Globus pallidus (tissue), 1 donor: ENCODE measurements at places on chromosomes 4 and X.

DNA sequence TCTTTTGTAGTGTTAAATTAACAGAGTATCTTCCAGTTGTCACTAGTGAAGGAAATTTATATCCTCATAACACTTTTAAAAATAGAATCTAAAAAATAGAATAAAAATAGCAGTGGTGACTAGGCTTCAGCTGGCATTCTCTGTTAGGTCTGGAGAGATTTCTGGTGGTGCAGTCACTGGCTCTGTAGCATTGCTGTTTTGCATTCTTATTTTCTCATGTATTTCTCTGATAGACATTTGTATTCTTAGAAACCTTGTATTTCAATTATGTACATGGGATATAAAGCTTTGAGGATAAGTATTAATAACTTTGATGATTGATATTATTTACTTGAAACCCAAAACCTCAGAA is 87.6 kb downstream of the TMEM131L start:
- DNase-seq = no peak

- DNase-seq = no peak
These were observed 87.4 kb downstream of the FAM9B start for GRCh38 chrX:8946563-8946962.

DNA sequence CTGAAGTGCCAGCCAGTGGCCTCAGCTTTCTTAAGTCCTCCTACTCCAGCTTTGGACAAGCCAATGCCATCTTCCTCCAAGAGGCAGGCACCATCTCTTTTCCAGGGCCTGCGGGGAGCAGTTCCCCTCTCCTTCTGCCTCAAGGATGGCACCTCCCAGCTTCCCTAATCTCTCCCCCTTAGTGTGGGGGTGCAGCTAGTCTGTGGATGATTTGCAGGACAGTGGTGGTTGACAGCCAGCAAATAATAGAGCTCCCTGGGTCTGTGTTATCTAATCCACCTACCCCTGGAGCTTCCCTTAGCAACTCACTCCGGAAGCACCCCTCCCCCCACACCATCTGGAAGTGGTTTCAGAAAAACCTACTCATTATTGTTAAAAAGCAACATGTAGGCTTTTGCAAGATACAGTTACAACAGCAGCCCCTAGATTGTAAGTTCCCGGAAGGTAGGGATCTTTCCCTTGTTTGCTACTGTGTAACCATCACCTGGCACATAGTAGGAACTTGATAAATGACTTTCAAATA is 247.1 kb downstream of the BCOR start:
- no peak for DNase-seq

DNA sequence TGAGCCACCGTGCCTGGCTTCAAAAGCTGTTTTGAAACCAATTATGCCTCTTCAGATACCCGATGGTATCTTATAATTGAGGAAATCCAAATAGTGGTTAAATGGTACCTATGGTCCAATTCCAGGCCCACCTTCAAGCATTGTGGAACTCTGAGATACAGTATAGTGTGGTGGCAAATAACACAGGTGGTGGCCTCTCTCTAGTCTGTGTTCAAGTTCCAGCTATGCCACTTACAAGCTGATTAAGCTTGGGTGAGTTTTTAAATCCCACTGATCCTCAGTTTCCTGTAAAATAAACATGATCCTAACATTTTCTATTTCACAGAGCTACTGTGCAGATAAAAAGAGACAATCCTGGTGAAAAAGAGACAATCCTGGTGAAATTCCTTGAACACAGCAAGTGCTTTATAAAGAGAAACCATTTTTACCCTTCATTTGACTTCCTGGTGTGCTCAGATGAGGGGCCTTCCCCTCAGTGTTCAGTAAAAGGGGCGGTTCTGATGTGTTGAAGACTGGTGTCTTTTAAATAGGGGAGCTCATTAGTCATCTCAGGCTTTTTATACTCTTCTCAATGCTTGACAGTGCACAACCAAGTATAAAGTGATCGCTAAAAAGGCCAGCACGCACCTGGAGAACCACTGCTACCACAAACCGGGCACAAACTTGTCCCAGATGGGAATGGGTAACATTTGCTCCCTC is 30.8 kb upstream of the CD40LG start:
- DNase-seq = no peak

DNA sequence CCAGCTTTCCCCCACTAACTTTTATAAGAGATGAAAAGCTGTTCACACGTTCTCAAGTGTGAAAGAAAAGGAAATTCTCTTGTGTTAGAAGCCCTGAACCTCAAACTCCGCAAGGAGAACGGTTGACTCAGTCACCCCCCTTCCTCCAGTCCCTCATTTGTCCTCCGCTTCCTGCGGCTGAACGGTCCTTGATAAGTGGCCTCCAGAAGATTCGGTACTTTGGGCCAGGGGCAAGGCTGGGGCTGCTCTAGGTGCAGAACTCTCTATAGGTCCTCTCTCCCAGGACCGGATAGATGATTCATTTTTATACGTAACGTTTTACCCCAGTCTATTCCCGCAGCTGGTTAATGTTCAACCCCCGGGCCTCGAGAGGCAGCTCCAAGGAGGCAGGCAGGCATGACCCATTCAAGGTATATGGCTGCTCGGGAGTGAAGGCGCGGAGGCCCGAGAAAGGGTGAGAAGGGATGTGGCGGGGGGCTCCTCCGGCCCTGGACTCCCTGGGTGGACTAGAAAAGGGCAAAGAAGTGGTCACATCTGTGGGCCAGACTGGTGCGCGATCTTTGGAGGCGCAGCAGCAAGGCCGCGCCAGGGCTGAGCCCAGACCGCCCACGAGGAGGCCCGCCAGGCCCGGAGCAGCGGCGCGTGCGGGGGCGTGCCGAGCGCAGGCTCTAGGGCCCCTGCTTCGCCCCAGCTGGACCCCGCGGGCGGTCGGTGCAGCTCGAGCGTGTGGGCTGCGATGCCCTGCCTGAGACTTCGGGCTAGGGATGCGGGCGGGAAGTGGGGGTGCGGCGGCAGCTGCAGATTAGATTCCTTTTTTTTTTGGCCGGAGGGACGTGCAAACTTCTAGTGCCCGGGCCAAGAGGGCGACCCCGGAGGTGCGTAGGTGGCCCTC is 11.7 kb downstream of the PITX2 start:
- no peak for DNase-seq

- DNase-seq = no peak
These were observed 693 bp downstream of the OCIAD1 start for GRCh38 chr4:48831532-48832030.

DNA sequence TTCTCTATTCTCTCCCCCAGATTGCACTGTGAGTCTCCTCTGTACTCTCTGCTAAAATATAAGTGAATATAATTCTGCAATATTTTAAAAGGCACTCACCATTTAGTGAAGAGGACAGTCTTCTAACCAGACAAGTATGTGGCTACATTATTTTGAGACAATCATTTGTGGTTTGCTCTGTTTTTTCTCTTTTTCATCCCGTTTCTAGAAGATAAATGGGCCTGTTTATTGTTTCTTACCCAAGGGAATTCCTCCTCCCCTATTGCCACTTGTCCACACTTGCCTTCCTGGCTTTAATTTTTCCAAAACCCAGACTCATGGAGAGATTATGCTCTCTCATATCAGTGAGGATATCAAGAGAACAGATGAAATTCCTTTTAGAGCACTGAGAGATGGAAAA is 18.6 kb upstream of the IL13RA2 start:
- DNase-seq = no peak

GRCh38 chrX:3621414-3621813 is 92.0 kb downstream of the PRKX start:
- DNase-seq = no peak

DNA sequence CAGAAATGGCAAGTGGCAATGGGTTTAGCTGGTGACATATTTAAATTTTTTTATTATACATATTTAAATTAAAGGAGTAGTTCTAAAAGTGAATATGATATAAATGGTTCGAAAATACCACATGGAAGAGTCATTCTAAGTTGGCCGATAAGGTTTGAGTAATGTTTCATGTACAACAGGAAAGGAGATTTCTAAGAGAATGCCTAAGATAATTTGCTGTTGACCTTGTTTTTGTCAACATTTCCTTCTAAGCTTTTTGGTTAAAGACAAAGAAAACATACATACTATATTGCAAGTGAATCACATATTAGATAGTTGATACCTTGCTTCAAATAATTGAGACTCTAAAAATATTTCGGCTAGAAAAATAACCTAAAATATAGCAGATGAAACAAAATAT is 526.6 kb upstream of the SLIT2 start:
- DNase-seq = no peak

- DNase-seq = no peak
These were observed 26.4 kb downstream of the PPP1R2C start for GRCh38 chrX:42751573-42751972.

DNA sequence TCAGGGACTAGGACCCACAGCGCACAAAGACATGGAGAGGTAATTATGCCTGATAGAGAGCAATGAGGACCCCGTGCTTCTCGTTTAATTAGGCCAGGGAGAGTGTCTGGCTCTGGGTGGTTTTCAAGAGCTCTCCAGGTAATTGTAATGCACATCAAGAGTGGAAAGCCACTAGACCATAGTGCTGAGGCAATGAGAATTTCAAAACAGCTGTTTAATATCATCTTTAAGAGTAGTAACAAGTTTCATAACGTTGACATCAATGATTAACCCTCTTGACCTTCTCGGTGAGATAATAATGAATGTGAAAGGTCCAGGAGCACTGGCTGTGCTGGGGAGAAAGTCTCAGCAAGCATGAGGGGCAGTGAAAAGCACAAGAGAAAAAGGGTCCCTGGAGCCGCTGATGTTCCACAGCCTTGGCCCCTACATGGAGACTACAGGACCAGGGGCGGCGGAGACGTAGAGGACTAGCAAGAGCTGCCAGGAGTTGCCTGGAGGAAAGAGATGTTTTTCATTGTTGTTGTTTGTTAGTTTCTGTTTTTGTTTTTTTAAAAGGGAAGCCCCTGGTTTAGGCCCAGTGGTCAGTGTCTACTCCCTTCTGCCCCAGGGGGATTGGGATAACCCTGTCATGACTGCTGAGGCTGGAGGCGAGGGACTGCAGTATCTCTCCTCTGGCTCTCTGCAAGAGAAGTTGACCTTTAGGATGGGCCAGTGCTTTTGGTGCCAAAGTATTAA is 14.8 kb upstream of the CXCR3 start:
- DNase-seq = no peak

- no peak for DNase-seq
These were observed 108.0 kb downstream of the CPZ start for GRCh38 chr4:8700531-8700930.

DNA sequence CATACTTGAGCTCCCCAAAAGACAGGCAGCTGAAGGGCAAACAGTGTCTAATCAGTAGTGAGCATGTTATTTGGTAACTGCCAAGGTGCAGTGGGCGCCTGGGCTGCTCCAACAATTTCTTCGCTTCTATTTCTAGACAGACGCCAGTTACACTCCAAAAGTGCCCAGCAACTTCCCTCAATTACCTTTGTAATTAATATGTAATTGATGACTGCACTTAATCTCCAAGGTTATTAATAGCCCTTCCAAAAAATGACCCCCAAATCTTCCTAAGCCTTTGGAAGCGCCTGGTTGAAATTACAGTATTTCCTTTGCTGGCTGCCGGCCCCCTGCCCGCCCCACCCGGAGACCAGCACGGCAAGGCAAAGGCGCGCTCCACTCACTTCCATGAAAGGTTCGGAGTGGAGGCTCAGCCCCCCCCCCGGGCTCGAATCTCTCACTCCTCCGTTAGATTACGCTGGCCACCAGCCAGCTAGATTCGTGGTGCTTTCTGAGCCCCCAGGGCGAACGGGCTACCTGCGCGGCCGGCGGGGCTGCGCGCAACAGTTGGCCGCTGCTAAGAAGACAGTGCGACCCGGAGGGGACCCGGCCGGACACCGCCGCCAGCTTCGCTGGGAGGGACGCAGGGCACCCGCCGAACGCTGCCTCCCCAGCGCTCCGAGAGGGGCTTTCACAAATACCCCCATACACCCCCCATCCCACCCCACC is 1.9 kb downstream of the GPC4 start:
- DNase-seq = no peak

DNA sequence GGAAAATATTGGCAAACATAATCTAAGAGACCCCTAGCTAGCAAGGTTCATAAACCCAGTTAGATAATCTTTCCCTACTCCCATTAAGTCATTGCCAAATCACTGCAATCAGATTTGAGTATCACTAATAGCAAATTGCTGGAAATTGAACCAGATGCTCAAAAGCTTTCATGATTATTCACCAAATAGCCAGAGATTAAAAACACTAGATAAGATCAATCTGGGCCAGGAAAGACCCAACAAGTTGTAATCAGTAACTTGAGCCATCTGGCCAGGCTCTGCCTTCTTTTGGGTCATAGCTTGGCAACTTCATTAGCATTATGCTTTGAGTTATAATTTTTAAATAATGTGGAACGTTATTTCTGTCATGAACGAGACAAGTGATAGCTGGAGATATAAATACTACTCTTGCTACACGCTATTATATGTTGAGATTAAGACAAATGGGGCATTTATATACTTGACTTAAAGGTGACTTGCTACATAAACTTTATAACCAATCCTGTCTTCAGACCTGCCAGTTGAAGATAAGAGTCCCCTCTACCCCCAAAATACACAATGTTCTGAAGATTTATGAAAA is 196.6 kb upstream of the EDNRA start:
- DNase-seq = no peak

- no peak for DNase-seq
These were observed 95.1 kb downstream of the IL15 start for GRCh38 chr4:141731481-141731880.

DNA sequence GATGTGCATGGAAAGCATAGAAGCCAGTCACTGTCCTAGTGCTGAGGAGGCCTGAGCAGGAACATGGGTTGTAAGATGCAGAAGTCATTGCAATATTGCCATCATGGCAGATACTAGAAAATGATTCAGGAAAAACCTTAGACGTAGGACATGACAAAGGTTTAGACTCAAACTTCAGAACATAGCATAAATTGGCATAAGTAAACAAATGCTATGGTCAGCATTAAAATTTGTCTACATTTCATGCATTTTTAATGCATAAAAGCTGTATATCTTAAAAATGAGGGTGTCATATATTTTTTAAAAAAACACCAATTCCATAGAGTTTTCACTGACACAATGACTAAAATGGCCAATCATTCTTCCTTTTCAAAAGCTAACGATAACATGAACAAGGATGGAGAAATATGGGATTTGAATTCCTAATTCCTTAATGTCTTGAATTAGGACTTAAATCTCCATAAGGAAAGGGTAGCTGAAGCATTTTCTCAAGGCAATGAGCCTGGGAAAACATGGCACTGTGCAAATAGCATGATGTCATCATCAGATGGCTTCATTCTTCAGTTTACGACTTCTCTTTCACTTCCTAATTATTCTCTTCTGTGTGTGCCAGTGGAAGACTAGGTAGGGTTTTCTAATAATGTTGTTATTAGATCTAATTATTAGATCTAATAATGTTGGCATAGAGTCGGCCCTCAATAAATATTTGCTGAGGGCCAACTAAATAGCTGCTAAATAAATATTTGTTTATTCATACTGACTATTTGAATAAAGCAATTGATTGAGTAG is 125.1 kb upstream of the FRG1 start:
- DNase-seq = no peak

- no peak for DNase-seq
These were observed 108.3 kb downstream of the AFAP1 start for GRCh38 chr4:7831330-7831729.
